ENCODE measurements at places on chromosomes 12 and 14.

- DNase-seq: no peak
Measured at GRCh38 chr12:119804011-119804641, 73.0 kb downstream of the CIT start.

DNA sequence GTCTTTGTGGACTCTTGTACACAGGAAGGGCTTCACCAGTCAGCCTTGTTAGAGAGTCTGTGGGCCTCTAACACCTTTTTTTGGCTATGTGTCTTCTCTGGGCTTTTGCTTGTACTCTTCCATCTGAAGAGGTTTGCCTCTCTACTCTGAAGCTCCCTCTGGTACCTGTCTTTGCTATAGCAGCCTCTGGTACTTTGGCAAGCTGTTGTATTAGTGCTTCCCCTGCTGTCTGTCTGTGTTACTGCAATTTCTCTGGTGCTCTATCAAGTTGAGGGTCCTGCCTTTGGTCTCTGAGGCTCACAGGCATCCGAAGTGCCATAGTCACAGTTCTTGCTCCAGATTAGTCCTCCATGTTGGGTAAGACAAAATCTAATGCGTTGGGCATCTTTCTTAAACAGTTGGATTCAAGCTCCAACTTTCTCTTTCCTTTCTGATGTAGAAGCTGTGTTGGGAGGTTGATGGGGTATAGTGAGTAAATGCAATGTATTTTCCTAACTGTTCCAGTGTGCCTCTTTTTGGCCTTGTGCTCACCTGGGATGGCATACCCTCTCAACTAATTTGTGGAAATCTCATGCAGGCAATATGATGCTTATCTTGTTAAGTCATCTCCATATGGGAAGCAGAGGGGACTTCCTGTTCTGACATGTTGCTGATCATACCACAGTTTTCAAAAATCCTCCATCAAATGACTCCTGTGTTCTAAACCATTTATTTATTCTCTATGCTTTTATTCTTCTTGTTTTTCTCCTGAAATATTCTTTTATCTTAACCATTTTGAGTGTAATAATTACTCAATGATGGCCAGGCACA, 88.8 kb downstream of the ATF7IP start:
- DNase-seq: no peak

GRCh38 chr12:24900196-24900595, 48.7 kb downstream of the BCAT1 start:
- DNase-seq: no peak

DNA sequence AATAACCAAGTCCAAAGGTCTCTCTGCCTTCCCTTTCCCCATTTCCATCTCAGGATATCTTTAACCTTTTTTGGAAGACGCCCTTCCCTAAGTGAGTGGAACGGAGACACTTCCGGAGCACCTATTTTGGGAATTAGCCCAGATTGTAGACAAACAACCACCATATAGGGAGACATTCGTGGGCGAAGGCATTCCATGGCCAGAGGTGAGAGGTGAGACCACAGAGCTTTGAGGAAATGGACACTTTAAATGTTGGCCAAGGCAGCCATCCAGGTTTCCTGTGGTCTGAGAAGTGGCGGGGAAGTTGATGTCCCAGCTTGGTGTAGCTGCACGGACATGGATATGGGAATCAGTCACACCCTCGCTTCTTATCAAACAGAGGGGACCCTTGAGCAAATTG, 69.4 kb upstream of the BDKRB2 start:
- DNase-seq: no peak

- DNase-seq: no peak
Measured at GRCh38 chr12:72647139-72647538, 375.0 kb downstream of the TRHDE start.

DNA sequence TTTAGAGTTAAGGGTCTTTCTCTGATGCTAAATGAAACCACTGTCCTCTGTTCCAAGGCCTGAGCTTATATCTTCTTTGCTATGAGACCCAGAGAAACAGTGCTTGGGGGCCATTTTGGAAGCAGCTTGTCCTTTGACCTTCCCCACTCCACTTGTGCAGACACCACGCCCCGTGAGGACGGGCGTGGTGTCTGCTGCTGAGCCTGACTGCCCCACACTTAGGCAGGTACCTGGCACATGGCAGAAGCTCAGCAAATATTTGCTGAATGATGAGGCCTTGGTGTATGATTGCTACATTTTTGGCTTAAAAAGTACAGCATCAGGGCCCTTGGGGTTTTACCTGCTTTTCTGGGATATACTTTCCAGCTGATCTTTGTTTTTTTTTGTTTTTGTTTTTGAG, 69.9 kb downstream of the RASSF3 start:
- no peak for DNase-seq

All from NCI-H1048 (cell line).